AG04449 (cell line): ENCODE measurements at places on chromosomes 7 and 10.

GRCh38 chr7:71511361-71511807 lies 379.4 kb downstream of the GALNT17 start:
- DNase-seq = no peak

DNA sequence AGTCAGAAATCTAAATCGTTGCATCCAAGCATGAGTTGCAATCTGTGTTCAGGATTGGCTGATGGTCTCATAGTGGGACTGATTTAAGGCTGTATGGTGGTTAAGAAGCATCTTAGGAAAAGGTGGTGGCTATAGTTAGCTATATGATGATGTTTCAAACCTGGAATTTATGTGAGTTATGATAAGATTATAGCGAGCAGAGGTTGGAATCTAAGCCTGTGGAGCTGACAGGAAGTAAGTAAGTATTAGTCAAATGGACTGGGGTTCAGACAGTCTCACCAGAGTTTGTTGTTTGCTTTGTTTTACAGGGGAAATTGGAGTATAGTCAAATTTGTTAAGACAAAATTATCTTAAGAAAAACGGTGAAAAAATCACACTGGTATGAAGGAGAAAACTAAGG lies 56.7 kb downstream of the ANKRD7 start:
- no peak for DNase-seq

GRCh38 chr10:73501651-73502050 lies 5.8 kb upstream of the PPP3CB start:
- DNase-seq = no peak

DNA sequence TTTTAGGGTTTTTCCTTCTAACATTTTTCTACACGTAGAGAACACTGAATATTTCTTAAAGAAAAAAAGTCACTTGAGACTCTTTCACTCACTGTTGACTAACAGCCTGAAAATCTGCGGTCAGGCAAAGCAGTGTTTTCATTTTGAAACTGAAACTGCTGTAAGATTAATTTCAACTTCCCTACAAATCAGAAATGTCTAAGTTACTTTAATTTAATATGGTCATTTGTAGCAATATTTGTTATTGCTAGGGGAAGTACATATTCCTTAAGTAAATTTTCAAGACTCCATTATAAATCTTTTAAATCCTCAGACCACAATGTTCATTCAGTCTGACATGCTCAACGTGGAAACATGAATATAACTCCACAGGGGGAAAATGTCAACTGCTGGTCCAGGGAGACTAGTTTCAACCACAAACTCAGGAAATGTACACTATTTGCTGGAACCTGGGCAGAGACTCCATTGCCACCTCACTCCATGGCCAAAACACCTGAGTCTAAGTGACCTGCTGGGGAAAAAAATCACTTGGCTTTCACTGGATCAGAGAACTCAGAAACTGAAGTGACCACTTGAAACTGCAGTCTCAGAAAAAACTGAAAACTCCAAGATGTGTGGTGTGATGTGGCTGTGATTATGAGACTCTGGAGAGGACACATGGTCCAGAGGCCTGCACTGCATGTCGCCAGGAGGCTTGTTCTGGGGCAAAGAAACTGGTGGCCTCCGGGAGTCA lies 161.2 kb downstream of the TAX1BP1 start:
- no peak for DNase-seq

GRCh38 chr7:133071506-133071905 lies 10.4 kb downstream of the CHCHD3 start:
- DNase-seq = no peak

DNA sequence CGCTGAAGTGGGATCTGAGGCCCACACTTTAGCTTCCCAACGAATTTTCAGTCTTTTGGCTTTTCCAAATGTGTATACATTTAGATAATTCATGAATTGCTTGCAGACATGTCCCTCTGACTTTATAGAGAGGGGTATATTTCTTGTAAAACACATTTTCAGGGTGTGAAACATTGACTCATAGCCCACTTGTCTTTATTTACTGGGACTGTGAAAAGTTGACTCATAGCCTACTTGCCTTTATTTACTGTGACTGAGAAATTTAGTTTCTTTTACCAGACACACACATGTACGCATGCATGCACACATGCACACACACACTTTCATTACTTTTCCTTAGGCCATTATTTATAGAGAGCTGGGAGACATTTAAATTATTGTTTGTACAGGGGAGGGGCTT lies 79.1 kb downstream of the VTI1A start:
- DNase-seq = no peak

GRCh38 chr10:60607372-60607771 lies 170.9 kb upstream of the CDK1 start:
- DNase-seq = no peak

DNA sequence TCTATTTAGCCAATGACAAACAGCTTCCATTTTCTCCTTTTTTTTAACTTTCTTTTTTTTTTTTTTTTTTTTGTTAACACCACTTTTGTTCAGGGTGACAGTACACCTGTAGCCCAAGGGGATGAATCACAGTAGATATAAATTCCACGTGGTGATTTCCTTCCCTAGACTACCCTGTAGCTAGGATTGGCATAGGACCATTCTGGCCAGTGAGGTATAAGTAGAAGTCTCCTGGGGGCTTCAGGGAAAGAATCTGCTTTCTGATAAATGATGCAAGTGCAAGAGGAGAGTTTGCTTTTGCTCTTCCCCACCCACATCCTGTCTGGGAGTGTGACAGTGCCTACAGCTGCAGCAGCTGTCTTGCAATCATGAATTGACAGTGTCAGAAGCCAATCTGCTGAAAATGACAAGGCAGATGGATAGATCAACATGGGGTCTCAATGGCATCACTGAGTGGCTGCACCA lies 63.2 kb upstream of the TOMM7 start:
- no peak for DNase-seq

- DNase-seq = peak; percentile 37
These were observed at the start of gene COX19 for GRCh38 chr7:974820-975681. Gene COX19, minus strand, starts transcription at chr7:975549. Its CDS starts 40 bp downstream, at chr7:975509.

- no peak for DNase-seq
These were observed 153.2 kb downstream of the MAD1L1 start for GRCh38 chr7:2079332-2080059.

DNA sequence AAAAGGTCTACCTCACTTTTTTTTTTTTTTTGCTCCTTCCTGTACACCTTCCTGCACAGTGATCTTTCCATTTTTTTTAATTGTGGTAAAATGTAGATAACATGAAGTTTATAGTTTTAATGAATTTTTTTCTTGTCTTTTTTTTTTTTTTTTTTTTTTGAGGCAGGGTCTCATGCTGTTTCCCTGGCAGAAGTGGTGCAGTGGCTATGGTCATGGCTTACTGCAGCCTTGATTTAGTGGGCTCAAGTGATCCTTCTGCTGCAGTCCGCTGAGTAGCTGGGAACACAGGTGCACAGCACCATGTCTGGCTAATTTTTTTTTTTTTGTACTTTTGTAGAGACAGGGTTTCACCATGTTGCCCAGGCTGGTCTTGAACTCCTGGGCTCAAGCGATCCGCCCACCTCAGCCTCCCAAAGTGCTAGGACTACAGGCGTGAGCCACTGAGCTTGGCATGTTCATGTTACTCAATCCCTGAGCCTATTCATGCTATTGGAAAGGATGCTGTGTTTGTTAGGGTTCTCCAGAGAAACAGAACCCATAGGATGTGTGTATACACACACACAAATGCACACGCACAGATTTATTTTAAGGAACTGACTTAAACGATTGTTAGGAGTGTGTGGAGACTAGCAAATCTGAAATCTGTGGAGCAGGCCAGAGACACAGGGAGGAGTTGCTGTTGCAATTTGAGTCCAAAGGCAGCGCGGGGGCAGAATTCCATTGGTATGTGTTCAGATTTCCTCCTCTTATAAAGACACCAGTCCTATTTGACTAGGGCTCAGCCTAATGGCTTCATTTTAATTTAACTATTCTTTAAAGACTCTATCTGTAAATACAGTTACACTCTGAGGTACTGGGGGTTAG lies 29.1 kb downstream of the GALNT11 start:
- peak; percentile 44 for DNase-seq

GRCh38 chr10:125085258-125086054 lies 74.9 kb downstream of the CTBP2 start:
- DNase-seq = no peak

- no peak for DNase-seq
These were observed 13.0 kb upstream of the STK31 start for GRCh38 chr7:23696916-23697441.

DNA sequence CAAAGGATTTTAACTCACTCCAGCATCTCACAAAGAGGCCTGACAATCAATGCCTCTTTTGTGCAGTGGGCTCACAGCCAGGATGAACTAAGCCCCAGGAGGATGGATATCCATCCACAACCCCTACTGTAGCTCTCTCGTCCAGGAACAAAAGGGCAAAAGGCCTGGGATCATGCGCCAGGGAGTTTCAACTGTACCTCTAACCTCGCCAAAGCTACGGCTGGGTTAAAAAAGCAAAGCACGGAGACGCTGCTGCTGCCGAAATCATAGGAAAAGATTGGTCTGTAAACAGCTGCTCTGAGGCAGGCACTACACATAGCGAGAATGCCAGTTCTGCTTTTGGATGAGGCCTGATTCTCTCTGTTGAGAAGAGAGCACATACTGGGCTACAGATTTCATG lies 32.1 kb downstream of the VSTM4 start:
- DNase-seq = no peak

- peak; percentile 34 for DNase-seq
These were observed 523.0 kb upstream of the ANKRD30A start for GRCh38 chr10:36602374-36602773.

- DNase-seq = no peak
These were observed 151.1 kb downstream of the ELMO1 start for GRCh38 chr7:37297546-37297945.

DNA sequence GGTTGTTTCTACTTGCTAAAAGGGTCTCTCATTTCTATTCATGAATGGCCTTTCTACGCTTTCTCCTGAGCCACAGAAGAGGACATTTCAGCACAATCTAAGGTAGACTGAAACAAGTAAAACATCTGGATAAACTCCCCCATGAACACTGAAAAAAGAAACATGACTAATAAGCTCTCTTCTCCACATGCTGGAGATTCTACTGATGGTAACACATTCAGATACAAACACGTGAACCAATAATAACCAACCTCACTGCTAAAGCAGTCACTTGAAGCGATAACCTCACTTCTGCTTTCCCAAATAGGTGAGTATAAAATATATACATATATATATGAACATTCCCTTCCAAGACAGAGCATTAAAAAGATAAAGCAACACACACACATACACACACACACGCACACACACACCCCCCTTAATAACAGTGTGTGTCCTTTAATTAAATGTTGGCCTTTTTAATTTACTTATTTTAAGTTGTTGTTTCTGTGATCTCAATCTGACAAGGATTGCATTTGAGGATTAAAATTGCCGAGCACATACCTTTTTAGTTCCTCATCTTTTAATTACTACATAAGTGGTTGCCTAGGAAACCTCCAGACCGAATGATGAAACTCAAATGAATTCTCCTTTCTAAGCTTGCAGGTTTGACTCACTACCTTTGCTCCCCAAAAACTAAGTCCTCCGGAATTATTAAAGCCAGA lies 292.4 kb upstream of the KLF14 start:
- DNase-seq = peak; percentile 41

DNA sequence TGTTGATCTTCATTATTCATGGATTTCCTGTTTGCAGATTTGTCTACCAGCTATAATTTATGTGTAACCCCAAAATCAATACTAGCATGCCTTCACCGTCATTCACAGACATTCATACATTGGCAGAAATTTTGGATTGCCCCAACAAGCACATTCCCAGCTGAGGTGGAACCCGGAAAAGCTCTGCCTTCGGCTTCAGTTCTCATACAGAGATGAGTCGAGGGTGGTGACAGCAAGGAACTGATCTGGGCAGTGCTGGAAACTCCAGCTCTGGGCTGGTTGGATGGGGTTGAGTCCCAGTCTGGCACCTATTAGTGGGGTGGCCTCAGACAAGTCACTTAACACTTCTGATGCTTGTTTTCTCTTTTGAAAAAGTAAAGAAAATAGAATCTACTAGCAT lies 267.5 kb downstream of the SNX13 start:
- no peak for DNase-seq

DNA sequence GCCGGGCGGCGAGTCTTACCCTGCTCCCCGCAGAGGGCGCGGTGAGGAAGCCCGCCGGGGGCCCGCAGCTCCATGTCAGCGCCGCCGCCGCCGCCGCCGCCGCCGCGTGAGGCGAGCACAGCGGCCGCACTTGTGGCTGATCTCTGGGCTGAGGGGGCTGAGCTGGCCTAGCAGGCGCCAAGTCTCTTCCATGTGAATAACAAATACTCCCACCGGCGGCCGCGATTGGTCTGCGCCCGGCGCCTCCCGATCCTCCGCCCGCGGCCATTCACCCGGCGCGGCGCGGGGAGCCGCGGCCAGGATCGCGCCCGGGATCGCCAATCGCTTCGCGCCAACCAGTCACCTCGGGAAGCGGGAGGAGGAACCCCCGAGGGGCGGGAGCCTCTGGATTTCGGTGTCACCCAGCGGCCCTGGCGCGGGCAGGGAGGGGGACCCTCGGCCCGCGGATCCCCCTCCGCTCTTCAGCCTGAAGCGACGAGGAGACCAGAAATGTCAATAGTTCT lies at the start of gene GRM8:
GRM8 (minus strand) TSS at position 164 of the 503 bp plus-strand sequence.
- DNase-seq = no peak

GRCh38 chr10:81179324-81179723 lies 641.6 kb downstream of the SH2D4B start:
- no peak for DNase-seq

GRCh38 chr7:107884066-107884818 lies 6.7 kb upstream of the DLD start:
- DNase-seq = no peak

GRCh38 chr10:119340893-119341458 lies 133.6 kb downstream of the GRK5 start:
- DNase-seq = no peak

DNA sequence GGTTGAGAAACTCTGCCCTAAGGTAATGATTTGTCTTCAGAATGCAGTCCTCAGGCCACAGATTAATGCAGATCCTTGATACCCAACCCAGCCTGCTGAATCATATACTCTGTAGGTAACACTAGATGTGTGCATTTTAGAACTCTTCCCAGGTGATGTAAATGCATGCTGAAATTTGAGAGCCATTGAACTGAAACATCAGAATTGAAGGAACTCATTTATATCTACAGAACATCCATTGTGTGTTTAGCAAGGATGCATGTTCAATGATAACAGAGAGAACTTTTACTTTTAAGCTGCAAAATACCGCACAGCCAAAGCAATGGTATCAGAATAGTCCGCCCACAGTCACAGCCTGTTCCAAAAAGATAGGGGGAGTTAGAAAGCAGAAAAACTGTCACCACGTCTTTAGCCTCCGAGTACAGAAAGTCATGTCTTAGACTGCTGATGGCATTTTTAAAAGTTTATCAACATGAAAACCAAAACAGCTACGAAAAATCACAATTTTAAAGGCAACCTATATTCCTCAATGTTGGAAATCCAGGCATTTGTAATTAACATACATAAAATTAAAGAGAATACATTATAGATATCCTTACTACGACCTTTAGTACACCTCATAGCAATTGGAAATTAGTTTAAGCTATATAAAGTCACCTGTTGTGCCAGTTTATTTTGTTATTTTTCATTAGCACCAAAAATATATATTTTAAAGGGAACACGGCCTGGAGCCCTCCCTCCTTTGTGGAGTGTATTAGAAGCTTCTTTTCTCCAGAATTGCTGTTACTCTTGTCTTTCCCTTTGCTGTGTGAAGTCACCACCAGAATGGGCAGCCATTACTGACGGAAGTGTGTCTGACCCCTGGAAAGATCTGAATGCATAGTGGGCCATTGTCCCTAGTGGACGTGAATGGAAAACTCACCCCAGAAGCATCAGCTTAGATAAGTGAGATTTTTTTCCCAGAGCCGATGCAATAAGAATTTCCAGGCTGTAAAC lies 65.8 kb upstream of the PRKAR2B start:
- DNase-seq = no peak

GRCh38 chr7:22432203-22432718 lies 67.7 kb downstream of the STEAP1B start:
- no peak for DNase-seq
